Stomach (tissue), 19 donors: ENCODE measurements at places on chromosomes 12 and 14.

DNA sequence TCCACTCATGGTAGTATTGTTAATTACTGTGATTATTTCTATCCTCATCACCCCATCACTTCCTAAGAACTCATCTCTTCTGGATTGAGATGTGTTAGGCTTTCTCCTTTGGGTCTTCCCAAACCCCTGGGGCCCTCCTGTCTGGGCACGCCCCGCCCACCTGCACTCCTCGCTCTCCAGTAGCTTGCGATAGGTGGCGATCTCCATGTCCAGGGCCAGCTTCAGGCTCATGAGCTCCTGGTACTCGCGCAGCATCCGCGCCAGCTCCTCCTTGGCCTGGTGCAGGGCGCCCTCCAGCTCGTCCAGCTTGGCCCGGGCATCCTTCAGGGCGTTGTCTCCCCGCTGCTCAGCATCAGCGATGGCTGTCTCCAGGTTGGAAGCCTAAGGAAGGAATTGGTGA, 6.8 kb downstream of the KRT71 start:
- no peak for DNase-seq

DNA sequence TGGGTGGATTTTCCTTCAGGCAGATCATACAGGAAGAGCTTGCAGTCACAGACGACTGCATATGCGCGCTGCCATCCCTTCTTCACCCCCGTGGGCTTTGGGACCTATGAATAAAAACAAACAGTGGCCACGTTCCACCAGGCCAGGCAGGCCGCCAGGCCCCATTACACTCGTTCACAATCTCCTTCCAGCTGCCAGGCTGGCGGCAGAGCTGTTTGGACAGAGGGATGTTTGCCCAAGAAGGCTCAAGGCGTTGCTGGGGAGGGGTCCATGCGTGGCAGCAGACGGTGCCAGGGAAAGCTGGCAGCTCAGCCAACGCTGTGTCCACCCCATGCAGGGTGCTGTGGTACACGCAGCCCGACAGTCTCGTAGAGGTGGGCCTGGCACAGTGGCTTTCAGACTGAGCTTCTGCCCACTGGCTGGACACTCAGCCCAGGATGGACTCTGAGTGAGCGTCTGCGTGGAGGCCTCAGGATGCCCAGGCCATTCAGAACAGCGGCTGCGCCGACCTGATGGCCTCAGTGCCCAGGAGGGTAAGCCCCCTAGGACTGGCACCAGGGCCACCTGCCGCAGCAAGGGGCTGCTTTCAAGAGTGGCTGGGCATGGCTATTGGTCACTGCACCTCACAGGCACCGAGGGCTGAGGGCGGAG, 27.5 kb downstream of the AMN start:
- no peak for DNase-seq

- DNase-seq: no peak
Measured at GRCh38 chr12:61254225-61254624, 1006.0 kb upstream of the USP15 start.

GRCh38 chr12:49511410-49511809, 27.4 kb upstream of the KCNH3 start:
- DNase-seq: no peak

DNA sequence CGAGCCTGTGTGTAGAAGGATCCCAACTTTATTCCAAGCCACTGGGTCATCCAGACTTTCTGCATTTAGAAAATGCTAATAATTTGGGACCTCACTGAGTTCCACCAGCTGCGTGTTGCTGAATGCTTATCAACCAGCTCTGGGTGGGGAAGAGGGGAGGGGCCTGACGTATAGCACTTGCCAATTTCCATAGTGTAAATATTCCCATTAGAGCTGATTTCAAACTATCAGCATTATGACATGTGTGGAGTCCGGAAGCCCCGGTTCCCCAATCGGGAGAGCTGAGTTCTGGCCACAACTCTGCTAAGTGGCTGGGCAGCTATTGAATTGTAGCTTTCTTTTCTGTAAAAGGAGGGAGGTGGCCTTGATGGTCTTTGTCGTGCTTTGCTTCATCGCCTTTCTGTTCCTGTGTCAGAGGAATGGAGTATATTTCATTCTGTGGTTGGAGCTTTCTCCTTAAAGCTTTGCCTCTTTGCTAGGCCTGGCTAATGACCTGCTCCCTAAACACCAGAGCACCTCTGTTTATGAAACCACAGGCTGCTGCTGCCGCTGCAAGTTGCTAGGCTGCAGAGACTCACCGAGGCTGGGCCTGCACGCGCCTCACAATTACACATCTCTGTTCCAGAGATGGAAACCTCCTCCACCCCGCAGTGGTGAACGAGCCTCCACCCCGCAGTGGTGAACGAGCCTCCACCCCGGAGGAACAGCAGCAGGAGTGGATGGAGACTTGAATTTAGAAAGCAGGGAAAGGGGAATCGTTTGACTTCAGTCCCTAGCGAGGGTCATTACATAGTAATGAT, 7.7 kb upstream of the BCL7A start:
- no peak for DNase-seq

- no peak for DNase-seq
Measured at GRCh38 chr12:96425951-96426350, 25.7 kb upstream of the CDK17 start.

DNA sequence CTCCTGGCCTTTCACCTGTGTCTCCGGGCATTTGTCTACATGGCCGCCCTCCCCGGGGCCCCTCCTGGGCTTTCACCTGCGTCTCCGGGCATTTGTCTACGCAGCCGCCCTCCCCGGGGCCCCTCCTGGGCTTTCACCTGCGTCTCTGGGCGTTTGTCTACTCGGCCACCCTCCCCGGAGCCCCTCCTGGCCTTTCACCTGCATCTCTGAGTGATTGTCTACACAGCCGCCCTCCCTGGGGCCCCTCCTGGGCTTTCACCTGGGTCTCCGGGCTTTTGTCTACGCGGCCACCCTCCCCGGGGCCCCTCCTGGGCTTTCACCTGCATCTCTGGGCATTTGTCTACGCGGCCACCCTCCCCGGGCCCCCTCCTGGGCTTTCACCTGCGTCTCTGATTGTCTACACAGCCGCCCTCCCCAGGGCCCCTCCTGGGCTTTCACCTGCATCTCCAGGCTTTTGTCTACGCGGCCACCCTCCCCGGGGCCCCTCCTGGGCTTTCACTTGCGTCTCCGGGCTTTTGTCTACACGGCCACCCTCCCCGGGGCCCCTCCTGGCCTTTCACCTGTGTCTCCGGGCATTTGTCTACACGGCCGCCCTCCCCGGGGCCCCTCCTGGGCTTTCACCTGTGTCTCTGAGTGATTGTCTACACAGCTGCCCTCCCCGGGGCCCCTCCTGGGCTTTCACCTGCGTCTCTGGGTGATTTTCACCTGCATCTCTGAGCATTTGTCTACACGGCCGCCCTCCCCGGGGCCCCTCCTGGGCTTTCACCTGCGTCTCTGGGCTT, 68.0 kb upstream of the GALNT9 start:
- DNase-seq: no peak

DNA sequence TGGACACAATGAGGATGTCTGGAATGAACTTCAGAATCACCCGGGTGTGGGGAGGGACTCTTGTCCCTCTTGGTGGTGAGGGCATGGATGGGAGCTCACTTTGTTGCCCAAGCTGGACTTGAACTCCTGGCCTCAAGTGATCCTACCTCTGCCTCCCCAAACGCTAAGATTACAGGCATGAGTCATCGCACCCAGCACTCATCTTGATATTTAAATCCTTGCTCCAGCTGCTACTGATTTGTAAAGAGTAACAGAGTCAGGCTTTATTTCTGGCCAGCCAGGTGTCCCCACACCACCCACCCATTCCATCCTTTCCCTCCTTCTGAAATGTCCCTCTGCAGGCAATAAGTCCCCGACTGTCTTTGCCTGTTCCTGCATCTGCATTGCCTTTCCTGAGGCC, 4.9 kb downstream of the DDX54 start:
- no peak for DNase-seq

DNA sequence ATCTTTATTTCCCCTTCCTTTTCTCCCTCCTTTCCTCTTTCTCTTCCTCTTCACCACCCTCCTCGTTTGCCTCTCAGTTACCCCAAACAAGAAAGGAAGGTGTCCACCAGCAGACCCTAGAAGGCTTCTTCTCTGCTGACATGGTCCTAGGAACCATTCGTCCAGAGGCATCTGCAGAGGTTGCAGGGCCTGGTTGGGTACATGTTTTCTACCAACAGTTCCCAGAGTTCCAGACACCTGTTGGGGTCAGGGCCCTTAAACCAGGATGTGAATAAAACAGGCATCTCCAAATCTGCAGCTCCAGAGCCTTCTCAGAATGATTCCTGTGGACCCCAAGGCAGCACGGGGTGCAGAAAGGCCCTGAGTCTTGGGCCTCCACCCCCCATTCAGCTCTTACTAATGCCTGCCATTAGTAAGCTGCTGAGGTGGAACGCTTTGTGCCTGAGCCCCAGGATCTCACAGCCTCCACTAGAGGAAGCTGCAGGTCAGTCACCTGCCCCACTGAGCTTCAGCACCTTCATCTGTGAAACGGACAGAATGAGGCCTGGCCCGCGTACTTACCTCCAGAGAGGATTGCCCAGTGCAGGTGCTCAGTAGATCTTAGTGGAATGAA, 130.4 kb downstream of the DICER1 start:
- no peak for DNase-seq

- peak; percentile 76 for DNase-seq
Measured at GRCh38 chr12:27336282-27336653, 3.6 kb downstream of the BMAL2 start.

- peak; percentile 61 for DNase-seq
Measured at GRCh38 chr12:24838531-24838950, 110.4 kb downstream of the BCAT1 start.

- peak; percentile 19 for DNase-seq
Measured at GRCh38 chr14:81222126-81222525, 1.4 kb upstream of the GTF2A1 start.

DNA sequence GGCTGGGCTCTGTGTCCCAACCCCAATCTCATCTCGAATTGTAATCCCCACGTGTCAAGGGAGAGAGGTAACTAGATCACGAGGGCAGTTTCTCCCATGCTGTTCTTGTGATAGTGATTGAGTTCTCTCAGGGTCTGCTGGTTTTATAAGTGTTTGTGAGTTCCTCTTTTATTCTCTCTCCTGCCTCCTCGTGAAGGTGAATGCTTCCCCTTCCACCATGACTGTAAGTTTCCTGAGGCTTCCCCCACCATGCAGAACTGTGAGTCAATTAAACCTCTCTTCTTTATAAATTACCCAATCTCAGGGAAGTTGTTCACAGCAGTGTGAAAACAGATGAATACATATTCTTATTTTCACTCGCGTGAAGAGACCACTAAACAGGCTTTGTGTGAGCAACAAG, 148.2 kb downstream of the TMEM30B start:
- DNase-seq: no peak

DNA sequence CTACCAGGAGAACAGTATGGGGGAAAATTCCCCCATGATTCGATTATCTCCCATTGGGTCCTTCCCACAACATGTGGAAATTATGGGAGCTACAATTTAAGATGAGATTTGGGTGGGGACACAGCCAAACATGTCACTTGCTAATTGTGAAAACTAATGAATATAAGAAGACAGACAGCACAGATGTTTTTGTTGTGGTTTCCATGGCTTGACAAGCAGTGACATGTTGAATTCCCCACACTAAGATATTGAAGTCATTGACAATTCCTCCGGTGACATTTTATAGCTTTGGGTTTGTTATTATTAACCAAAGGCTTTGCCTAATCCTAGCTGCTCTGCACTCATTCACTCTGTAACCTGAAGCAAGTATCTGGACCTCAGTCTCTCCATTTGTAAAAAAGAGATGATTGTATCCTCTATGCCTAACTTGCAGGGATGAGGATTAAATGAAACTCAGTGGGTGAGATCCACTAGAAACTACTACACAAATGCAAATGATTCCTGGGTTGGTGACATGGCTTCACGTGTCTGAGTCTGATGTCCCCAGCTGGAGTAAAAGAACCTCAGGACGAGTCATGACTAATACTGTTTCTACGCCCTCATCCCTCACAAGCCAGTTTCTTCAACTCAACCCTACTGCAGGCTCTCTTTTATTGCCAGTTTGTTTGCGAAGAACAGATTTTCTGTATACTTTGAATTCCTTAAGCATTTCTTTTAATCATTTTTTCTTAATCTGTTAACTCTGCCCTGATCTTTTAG, 71.6 kb downstream of the ASCL1 start:
- no peak for DNase-seq
